ENCODE measurements at places on chromosomes 2 and 18.
A peak's percentile ranks its signal among the peaks of the same experiment; 100 is the strongest.

GRCh38 chr2:216696751-216697560 lies 1.6 kb upstream of the IGFBP5 start:
- DNase-seq: no peak

- no peak for DNase-seq
Measured at GRCh38 chr18:23539911-23540525, 36.7 kb downstream of the RMC1 start.

- DNase-seq: no peak
Measured at GRCh38 chr2:45177870-45178269, 168.6 kb upstream of the SIX2 start.

DNA sequence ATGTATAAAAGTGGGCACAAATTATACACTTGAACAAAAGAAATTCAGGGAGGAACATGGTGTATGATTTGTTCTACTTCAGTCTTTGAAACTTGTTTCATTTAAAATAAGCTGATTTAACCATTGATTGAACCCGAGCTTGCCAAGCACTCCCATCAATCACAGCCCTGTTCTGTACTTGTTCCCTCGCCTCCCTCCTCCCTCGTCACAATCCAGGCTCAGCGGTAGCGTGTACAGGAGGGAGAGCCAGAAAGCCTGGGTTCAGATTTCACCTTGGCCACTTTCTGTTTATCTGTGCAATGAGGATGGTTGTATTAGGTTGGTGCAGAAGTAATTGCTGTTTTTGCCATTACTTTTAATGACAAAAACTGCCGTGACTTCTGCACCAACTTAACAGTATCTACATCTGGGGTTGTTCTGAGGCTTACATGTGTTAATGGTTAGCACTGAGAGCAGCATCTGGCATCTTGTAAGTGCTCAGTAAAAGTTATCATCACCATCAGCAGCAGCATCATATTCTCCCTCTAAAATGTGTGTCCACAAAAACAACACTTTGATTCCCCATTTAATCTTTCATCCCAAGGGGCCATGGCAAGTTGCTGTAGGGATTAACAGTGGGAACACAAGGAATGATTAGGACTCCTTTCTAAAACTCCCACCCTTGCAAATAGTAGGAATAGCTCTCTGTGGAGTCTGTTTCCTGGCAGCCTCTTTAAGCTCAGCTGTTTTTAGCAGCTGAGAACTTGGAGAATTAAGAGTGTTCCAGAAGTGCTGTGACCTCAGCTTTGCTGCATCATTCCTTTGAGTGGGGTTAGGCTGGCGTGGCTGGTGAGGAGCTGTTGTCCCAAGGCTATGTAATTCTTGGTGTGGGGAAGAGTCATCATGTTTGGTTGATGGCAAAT lies 4.7 kb downstream of the DPYSL5 start:
- no peak for DNase-seq

- no peak for DNase-seq
Measured at GRCh38 chr2:9284521-9285297, 78.1 kb downstream of the ASAP2 start.

GRCh38 chr2:65320042-65320725 lies 92.6 kb downstream of the ACTR2 start:
- DNase-seq: peak; percentile 34

- no peak for DNase-seq
Measured at GRCh38 chr2:71547616-71548285, 94.4 kb downstream of the DYSF start.

DNA sequence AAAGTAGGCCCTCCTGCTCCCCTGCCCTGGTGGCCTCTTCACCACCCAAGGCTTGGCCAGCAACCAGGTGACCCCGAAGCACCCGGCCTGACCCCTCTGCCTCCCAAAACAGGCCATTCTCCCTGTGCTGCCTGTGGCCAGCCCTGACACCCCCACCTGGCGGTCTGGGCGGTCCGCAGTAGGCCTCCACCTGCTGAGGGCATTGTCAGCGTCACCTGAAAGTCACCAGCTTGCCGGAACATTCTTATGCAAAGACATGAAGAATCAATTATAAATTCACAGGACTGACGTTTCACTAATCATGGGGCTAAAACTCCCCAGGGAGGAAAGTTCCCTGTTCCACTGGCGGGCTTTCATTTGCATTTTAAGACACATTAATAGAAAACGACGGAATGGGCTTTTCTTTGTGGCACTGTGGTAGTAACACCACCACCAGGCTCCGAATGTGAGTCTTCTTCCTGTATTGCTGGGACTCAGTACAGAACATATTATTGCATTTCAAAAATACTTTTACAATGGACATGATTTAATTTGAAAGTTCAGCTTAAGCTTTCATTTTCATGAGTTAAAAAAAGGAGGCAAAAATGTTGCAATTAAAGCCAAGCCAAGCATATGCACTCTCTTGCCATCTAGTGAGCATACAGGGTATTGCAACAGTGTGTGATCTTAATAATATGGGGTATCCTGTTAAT lies 57.4 kb downstream of the ADI1 start:
- peak; percentile 21 for DNase-seq

GRCh38 chr2:61535449-61535848 lies 2.7 kb downstream of the XPO1 start:
- DNase-seq: no peak

DNA sequence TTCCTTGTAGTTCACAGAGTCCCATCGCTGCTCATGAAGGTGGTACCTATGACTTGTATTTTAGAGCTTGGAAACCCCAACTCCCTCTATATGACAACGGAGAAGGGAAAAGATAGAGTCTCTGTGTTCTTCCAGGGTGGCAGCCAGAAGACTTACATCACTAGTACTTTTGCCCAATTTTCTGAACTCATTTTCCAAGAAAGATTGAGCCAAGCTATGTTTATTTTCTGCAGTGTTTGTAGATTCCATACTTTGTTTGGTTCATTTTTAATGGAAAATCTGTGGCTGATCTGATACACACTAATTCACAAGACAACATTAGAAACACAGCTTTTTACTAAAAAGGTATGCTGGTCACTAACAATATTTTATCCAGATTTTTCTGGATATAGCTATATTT lies 60.2 kb upstream of the ATP5MC3 start:
- no peak for DNase-seq

DNA sequence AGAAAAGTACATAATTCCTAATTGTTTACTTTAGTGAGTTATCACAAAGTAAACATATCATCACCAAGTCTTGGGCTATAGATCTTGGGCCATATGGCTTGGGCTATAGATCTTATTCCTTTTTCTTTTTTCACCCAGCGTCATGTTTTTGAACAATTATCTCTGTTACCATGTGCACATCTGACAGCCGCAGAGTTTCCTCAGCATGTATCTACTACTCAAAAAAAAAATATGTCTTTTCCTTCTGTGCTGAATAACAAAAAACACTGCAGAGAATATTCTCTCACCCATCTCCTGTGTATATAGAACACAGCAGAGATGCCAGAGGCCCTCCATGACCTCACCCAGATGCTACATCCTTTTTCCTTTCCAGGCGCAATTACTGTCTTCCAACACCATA lies 76.2 kb upstream of the MYO3B start:
- no peak for DNase-seq

DNA sequence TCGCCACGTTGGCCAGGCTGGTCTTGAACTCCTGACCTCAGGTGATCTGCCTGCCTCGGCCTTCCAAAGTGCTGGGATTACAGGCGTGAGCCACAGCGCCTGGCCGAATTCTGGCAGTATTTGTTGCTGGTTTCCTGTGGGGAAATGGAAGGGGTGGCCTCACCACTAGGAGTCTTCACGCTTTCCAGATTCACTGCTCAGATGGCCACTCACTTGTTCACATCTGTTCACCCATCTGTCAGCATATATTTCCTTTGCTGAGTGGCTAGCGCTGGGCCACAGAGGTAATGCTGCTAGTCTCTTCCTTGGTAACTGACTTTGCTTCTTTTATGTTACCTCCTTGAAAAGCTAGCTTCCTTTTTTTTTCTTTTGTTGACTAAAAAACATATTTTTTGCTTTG lies 27.2 kb downstream of the TMEM177 start:
- DNase-seq: no peak

DNA sequence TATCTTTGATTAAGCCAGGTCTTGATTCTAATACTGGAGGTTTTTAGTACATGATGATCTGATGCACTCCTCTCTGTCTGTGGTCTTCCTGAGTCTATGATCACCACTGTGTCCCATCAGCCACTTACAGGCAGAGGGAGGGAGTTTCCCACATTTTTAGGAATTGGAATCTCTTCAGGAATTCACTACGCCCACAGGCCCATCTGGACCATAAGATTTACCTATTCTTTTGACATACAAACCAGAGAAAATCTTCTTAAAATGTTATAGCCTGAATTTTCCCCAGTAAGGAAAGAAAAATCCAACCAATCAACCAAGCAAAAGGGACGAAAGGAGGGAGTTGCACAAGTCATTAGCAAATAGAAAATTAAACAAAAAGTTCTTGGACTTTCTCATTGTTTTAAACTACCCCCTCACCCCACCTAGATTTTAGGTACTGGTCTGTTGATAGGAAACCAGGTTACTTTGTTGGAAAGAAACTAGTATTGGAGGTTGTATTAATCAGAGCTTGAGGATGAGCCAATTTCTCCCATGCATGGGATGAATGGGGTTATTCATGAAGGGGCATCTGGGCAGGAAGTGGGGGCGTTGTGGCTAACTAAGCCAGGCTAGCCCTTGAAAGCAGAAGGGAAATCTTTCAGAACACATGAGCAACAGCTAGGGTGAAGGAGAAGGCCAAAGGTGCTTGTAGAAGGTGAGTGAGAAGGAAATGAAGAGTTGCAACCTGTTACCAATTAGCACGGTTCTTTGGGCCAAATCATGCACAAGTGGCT lies 328.2 kb upstream of the MEX3C start:
- no peak for DNase-seq

- DNase-seq: no peak
Measured at GRCh38 chr2:182631299-182631698, 84.8 kb upstream of the DNAJC10 start.
